ENCODE measurements at places on chromosomes 5 and 9.

DNA sequence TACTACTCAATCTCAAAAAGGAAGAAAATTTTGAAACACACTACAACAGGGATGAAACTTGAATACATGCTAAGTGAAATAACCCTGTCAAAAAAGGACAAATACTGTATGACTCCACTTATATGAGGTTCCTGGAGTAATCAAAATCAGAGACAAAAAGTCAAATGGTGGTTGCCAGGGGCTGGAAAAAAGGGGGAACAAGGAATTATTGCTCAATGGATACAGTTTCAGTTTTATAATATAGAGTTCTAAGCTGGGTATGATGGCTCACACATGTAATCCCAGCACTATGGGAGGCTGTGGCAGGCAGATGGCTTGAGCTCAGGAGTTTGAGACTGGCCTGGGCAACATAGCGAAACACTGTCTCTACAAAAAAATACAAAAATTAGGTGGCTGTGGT is 29.0 kb downstream of the ETF1 start:
- DNase-seq = no peak

DNA sequence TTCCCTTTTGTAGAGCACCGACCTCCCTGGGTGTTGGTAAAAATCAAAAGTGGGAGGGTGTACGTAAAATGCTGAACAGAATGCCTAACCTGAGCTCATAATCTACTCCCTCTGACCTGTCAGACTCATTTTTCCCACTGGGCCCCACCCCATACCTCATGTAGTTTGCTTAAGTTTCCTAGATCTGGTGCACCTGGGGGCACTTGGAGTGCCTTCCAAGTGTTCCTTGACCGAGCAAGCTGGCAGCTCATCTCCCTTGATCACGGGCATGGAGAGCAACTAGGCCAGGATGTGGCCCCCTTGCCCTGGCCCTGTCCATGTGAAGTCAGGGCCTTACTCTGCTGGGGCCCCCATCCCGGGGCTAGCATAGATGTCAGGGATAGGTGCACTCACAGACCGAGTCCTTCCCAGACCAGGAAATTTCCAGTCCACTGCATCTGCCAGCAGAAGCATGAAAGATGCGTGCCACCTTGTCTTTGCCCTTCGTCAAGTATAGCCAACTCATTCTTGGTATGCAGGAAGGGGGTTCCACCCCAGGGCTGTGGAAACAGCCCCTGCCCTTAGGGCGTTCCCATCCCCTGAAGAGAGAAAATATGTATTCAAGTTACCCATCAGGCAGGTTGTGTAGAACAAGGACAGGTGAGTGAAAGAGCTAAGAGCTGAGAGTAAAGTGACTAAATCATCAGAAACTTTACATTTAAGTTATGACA is 41.9 kb downstream of the SLC22A5 start:
- DNase-seq = no peak

- no peak for DNase-seq
These were observed 55.8 kb upstream of the TMC1 start for GRCh38 chr9:72465593-72465984.

DNA sequence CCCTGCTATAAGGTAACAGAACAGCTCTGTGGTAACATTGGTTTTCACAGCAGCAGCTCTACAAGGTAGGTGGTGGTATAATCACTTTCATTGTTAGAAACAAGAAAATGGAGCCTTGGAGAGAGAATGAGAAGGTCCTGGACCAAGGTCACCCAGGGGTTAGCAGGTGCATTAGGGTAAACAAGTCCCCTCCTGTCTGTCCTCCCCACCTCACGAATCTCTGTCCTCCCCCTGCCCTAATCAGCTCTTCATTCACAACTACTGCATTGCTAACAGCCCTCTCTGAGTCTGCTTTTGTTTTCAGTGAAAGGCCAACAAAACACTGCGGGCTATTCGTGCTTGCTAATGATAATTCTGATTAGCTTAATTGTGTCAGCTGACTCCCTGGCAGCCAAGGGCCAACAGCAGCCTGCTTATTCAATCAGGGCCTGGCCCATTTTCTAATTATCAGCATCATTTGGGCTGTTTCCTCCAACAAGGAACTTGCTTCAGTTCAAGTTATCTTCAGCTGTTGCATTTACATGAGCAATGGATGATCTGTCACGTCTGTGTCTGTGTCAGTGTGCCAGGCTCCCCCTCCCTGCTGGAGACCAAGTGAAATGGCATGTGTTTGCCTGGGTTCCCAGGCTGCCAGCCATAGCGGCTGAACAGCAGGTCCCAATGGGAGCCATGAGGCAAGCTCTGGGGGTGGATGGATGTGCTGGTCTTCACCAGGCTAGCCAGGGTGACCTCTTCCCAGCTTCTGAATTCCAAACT is 56.7 kb upstream of the EQTN start:
- DNase-seq = peak; percentile 96

DNA sequence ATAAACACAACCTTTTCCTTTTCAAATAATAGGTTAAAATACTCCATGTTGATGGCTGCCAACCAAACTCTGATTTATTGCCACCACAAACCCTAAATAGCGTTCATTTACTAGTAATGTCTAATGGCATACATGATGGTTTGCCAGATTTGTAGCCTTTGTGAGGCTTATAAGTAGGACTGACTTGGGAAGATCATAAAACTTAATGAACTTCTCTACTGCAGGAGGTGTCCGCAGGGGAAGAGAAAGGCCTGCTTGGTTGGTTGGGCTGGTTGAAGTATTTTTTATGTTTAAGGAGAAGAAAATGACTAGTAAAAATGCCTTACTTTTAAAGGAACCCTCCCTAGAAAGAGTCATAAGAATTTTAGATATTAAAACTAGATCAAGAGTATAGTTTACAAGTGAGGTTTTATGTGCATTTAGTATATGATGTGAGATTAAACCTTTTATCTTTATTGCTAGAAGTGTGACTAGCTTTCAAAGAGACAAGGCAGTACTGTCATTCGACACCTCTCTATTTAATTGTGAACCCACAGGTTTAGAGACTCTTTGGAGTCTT is 5.0 kb downstream of the PBX3 start:
- no peak for DNase-seq

GRCh38 chr9:120331913-120332312 is 248.1 kb downstream of the CDK5RAP2 start:
- no peak for DNase-seq

DNA sequence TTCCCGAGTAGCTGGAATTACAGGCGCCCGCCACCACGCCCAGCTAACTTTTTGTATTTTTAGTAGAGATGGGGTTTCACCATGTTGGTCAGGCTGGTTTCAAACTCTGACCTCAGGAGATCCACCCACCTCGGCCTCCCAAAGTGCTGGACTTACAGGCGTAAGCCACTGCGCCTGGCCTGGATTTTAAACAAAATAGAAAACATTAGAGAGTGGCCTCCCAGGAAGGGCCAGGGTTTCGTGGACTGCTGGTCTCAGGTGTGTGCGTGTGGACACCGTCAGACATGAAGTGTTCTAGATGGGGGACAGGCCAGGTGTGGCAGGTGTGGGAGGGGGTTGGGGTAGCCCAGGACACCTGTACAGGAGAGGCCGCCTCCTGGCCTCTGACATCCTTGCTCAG is 7.0 kb upstream of the GBGT1 start:
- no peak for DNase-seq

- no peak for DNase-seq
These were observed 103.3 kb upstream of the BOD1 start for GRCh38 chr5:173719731-173720082.

DNA sequence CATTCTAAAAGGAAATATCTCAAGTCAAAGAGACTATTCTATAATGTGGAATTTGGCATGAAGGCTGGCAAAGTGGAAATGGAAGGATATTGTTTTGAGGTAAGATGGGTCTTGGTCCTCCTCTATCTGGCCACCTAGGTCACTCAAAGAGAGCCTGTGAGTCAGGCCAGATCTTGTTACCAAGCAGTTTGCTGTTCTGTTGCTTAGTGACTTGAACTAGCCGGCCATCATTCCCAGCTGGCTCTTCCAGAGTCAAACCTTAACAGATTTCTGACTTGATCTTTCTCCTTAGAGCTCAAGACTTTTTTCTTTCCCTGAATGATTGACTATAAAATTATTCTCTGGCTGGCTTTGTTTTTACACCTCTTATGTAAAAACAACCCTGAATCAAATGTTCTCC is 136.1 kb downstream of the PDE4D start:
- DNase-seq = no peak

GRCh38 chr9:114110180-114110579 is 11.1 kb upstream of the KIF12 start:
- no peak for DNase-seq

DNA sequence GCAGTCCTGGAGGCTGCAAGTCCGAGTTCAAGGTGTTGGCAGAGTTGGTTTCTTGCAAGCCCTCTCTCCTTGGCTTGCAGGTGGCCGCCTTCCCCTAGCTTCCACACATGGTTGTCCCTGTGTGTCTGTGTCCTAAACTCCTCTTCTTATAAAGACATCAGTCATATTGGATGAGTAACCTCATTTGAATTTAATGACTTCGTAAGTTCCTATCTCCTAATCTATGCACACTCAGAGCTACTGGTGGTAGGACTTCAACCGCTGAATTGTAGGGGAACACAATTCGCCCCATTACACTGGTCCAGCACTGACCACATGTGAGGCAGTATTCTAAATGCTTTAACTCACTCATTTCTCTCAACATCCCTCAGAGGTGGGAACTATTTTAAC is 25.9 kb upstream of the ADAMTS2 start:
- DNase-seq = no peak

DNA sequence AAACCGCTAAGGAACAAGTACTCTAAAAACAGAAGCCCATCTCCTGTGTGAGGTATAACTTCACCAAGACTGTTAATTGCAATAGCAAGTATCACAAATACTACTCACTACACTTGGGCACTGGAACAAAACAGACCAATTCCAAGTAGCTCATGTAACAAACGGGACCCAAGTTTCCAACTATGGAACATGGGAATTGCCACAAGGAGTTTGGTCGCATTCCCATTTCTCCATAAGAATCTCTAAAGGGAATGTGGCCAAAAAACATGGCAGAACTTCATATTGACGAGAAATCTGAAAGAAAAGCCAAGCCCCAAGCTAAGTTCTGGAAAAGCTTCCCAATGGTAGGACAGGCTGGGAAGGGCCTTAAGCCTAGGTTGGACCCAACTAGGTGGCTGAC is 162.5 kb downstream of the MAPKAP1 start:
- no peak for DNase-seq

DNA sequence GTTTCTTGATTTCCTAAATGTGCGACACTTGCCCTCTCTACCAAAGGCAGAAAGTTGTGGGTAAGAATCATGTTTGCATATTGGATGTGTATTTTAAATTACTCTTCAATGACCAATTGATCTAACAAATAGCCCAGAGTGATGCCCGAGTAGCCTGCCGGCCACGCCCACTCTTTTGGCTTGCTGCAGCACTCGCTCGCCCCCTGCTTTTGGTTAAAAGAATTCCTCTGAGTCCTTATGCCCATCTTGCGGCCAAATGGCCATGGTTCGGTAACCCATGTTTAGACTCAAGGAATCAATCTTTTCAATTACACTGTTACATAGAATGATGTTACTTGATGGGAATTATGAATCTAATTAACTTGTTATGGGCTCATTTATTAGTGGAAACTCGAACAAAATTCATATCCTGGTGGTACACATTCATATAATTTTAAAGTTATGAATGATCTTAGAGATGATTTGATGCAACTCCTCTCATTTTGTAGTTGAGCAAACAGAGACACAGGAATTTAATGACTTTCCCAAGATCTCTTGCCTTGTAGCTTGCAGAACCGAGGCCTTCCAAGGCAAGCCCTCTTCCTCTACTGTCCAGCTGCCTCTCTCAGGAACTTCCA is 36.5 kb downstream of the PPIC start:
- DNase-seq = no peak

DNA sequence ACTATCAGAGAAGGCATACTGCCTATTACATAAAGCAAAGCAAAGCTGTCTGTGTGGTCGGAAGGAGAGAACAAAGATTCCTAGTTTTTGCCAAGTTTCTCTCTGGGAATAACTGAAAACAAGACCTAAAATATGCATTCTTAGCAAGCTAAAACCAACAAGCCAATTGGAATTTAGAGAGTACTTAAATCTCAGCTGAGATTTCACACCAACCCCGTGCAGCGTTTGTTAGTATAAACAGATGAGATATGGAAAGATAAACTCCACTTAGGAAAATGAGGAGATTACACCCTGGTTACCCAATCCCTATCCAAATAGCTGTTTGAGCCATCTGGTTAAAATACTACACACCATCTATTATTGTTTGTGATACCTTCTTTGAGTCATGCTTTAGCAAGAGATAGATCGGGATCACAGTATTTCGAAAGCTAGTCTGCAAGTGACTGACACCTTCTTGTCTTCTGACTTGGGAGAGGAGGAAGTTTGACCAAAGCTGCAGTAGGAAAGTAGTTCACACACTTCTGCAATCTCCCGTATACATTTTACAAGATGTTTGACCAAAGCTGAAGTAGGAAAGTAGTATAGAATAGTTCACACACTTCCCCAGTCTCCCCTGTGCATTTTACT is 18.2 kb downstream of the FAF2 start:
- no peak for DNase-seq

- no peak for DNase-seq
These were observed 53.3 kb downstream of the PCA3 start for GRCh38 chr9:76817489-76817888.

- no peak for DNase-seq
These were observed 152.2 kb upstream of the HMHB1 start for GRCh38 chr5:143659599-143660238.

DNA sequence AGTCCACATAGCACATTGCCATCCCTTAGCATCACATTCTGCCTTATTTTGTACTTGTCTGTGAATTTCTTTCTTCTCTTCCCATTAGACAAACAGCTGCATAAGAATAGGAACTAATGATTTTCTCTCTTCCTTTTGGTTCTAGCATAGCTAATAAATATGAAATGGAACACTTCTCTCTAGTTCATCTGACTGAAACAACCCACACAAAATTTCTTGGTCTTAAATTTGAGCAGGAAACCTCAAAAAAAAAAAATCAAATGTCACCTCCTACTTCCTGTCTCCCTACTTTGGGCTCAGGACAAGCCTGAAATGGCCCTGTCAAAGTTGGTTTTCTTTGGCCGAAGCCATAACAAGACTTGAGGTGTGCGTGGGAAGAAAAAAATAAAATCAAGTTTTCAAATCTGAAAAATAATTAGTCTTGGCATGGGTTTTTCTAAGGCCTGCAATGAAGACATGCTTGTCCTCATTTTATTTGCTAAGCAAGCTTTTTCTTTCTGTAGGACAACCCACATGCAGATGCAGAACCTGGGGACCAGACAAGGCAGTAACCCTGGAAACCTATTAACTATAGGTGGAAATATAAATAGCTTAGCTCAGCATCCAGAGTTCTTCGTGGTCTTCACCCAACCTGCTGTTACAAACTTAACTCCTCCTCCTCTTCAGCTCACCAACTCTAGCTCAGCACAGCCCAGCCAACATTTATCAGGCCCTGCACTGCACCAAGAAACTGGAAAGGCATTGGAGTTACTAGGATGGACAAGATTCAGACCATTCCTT is 523.5 kb upstream of the KLF4 start:
- DNase-seq = no peak
